ENCODE measurements at places on chromosomes 6 and 20. TPM values are rescaled to one million over a fixed set of nuclear protein-coding genes. Genes with fewer than 3 reads are reported as not detected.

- DNase-seq, result no peak
Measured at GRCh38 chr6:84709121-84709520, 55.3 kb downstream of the TBX18 start.

DNA sequence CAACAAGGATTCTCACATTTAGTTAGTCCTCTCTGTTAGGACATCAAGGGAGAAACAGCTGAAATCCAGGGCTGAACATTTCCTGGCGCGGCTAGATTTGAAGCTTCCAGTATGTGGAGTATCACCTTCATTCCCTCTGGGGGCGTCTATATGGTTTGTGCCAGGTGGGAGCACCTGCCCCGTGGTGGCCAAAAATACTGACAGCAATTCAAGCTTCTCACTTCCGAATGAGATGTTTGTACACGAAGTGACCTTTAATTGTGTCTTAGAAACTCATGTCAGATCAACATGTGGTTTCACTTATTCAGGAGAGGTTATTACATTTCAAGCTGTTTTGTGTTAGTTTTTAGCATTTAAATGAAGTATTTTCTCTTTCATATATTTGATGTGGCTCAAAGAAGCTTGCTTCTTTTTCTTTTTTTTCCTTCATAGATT is 67.3 kb upstream of the ZNF217 start:
- no peak for DNase-seq

- no peak for DNase-seq
Measured at GRCh38 chr6:106637717-106638341, 8.5 kb downstream of the QRSL1 start.

DNA sequence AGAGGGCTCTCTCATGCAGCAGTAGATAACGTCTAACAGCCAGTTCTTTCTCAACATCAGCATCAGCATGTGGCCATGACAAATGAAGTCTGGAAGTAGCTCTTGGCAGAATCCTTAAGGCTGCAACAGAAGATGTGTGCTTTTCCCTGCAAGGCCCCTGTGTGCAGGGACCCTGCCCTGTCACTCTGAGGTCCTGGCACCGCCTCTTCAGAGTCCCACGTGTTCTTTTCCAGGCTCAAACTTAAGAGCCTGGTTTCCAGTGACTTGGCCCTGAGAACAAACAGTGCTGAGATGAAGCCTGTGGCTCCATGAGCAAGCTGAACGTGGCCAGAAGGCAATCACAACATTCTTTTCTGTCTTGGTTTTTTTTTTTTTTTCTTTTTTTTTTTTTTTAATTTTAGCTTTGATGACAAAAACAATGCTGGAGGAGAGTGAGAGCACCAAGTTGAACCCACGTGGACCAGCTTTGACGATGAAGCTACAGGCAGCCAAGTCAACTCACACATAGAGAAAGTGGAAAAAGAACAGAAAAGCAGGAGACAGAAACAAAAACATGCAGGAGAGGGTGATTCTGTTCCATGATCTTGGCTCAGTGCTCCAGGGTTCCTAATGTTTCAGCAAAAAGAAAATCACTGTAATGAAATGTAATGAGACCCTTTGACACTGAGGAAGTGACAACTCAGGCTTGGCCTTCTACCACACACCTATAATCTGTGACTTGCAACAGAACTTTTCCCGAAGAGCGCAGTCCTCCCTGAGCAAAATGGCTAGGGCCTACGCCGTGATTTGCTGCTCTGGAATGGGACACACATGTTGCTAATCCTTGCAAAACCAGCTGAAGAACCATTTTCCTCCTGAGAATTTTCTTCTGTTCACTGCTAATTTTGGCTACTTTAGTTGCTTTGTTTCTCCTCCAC is 86.1 kb downstream of the FOXC1 start:
- no peak for DNase-seq

- no peak for DNase-seq
Measured at GRCh38 chr20:13313201-13313600, 92.1 kb downstream of the ISM1 start.

Gene GLO1
- 118 TPM for total RNA-seq

Gene CCHCR1
- 15.9 TPM for total RNA-seq
